ENCODE measurements at places on chromosomes 16 and 17.

DNA sequence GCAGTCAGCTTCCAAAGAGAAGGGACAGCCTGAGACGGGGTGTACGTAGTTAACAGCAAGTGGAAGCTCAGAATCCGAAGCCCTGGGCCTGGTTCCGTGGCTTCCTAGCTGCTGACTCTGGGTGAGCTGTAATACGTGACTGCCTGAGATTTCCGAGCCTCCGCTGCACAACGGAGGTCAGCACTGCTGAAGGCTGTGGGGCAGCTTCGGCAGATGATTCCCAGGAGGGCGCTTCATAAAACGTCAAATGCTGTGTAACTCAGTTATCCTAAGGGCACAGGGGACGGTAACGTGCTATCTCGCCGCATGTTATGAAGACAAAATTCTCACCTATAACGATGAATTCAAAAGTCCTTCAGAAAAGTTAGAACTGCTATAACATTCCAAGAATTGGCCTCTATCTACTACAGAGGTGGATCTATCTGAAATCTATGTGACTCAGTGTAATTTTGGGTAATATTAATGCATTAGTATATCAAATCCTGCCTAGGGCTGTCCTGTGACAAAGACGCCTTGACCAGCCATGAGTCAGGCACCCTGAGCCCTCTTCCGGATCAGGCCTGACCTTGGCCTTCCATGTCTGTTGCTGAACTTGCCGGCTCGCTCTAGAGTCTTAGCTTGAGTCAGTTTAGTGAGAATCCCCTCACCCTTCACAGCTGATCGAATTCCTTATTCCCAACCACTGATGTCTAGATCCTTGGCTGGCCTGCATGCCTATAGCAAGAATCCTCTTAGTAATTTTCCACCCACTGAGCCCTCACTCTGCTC is 43.5 kb downstream of the MARF1 start:
- no peak for DNase-seq

GRCh38 chr17:17448076-17448475 is 28.7 kb upstream of the MED9 start:
- no peak for DNase-seq

DNA sequence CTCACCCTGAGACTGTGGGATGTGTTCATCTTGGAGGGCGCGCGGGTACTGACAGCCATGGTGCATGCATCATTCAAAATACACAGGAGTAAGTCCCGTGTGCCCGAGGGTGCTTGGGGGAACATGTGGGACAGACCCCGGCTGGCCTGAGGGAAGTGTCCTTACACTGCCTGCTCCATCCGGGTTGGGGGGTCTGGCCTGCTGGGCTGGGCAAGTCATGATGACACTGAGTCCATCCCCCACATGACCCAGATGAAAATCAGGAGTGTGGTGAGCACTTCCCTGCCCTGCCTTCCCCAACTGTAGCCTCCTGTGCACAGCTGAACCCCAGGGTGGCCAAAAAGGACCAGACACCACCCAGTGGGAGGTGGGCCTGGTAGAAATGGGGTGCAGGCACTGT is 10.8 kb downstream of the TBC1D26 start:
- no peak for DNase-seq

- DNase-seq = no peak
These were observed 11.3 kb upstream of the PITPNM3 start for GRCh38 chr17:6567528-6568183.

GRCh38 chr16:74608944-74609343 is 2.0 kb upstream of the GLG1 start:
- DNase-seq = no peak

DNA sequence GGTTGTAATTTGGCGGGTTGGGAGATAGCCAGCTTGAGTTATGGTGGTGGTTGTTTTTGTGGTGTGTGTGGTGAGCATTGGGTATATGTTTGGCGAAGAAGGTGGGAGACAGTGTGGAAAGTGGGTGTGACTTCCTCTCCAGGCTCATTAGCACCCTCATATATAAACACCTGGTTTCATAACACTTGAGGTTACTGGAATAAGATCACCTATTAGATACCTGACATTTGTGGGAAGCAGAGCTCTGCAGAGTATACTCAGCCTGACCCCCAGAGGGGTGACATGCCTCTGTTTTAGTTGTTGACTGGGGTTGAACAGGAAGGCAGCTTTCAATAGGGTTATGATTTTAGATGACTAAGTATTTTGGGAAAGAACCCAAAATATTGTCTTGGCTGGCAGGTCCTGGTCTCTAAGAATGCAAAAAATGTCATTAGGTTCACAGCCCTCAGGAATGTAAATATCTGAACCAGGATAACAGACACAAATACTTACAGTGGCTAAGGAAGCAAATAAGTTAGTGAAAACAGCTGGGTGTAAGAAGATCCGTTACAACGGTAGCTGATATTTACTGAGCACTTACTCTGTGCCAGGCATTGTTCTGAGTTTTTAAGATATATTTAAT is 18.3 kb upstream of the EFCAB13 start:
- DNase-seq = no peak

DNA sequence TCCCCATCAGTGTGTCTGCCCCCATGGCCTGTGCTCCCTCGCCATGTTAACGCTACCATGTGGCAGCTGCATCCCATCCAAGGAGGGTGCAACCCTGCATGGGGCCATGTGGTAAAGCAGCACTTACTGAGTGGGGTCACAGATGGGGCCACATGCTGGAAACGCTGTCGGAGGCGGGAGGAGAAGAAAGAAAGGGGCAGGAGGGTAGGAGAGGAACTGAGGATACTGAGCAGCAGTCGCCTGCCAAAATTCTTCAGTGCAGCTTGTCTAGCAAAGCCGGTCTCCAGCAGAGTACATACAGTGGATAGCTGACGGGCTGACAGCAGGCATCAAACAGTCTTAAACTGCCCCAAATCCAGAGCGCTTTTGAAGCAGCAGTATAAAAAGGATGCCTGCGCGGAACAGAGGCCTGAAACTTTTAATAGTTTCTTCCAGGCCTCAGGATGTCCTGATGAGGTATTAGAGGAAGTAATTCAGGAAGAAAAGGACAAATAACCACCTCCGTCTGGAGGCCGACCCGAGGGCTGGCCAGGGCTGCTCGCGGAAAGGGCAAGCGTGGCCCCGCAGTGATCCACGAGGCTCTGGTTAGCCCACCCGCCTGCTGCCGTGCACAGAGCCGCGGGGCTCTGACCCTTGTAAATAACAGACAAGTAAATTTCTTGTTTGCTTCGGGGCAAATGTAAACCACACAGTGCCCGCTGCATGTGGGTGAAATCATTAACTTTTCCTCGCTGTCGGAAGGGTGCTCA is 149.0 kb downstream of the CCDC182 start:
- DNase-seq = no peak

DNA sequence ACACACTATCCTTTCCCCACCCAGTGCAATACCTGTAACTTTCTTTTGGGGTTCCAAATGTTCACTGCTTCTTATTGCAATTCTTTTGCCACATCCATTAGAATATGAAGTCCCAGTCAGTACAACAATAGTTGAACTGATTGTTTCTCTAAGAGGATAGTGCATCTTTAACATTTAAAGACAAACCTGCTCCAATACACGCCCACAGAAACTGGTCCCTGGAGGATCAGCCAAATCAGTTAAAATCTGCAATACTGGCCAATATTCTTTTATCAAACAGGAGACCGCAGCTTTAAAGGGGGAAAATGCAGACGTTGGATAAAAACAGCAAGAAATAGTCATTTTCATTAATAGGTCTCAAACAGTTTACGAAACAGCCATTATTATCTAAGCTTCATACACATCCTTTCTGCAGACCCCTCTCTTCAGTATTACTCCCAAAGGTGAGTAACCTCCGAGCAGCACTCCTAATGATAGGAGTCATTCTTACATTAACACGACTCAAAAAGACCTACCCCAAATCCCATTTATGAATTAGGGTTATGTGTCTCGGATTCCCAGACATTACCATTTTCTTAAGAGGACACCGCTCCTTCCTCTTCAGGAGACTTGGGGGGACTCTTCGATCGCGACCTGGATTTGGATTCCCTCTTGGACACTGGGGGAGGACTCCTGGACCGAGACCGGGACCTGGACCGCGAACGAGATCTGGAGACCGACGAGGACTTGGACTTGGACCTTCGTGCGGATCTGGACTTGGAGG is 1.4 kb downstream of the SRSF2 start:
- DNase-seq = no peak

- no peak for DNase-seq
These were observed 3.0 kb downstream of the COA3 start for GRCh38 chr17:42795465-42795864.

GRCh38 chr17:45948881-45949624 is 50.0 kb upstream of the STH start:
- DNase-seq = peak; percentile 68

GRCh38 chr17:77189148-77189547 is 48.4 kb downstream of the SEC14L1 start:
- DNase-seq = peak; percentile 30

Data from suppressor macrophage (primary cell).